ENCODE measurements at places on chromosomes 12 and 14. TPM values are rescaled to one million over a fixed set of nuclear protein-coding genes. Genes with fewer than 3 reads are reported as not detected.

DNA sequence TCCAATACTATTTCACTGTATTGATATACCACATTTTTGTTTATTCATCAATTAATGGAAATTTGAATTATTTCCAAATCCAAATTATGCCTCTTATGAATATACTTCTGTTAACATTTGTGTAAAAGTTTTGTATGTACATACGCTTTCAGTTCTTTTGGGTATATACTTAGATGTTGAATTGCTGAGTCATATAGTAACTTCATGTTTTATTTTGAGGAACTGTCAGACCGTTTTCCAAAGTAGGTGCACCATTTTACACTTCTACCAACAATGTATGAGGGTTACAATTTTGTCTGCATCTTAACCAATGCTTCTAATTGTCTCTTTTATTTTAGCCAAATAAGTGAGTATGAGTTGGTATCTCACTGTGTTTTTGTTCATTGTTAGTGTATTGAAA is 10.2 kb upstream of the CCER1 start:
- DNase-seq = no peak

GRCh38 chr12:39873065-39873464 is 232.8 kb downstream of the SLC2A13 start:
- DNase-seq = no peak

SIX6 gene
- not detected for total RNA-seq

YEATS4 gene
- 33.9 TPM for total RNA-seq

ASCL1 gene
- total RNA-seq = 5.1 TPM

DNA sequence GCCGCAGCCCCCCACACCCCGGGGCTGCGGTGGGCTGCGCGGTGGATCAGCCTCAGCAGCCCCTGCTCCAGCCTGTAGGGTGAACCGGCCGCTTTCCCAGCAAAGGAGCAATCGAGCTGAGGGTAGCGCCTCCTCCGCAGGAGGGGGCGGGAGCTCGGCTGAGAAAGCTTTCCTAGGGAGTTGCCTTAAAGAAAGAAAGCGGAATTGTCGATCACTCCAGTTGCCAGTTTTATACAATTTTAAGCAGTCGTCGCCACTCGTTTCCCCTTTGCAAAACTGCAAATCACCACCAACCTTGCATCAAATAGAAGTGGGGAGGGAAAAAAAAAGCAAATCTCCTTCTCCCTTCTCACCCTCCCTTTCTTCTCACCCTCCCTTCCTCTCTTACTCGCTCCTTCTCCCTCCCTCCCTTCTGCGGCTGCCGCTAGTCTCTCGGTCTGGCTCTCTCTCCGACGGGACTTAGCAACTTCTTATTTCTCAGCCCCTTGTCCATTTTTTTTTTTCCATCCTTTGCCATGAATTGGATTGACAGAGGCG is at the start of gene PDE3A:
Gene PDE3A (plus strand): TSS at position 424 of the 537 bp plus-strand sequence. CDS start 748 bp downstream, outside the sequence.
- peak; percentile 61 for DNase-seq

GRCh38 chr14:28467611-28468010 is 299.0 kb upstream of the FOXG1 start:
- no peak for DNase-seq

GRCh38 chr14:68506021-68506644 is 286.7 kb downstream of the ZFP36L1 start:
- DNase-seq = no peak
